NCI-H2171 (cell line): ENCODE measurements at places on chromosomes 1 and 21.

DNA sequence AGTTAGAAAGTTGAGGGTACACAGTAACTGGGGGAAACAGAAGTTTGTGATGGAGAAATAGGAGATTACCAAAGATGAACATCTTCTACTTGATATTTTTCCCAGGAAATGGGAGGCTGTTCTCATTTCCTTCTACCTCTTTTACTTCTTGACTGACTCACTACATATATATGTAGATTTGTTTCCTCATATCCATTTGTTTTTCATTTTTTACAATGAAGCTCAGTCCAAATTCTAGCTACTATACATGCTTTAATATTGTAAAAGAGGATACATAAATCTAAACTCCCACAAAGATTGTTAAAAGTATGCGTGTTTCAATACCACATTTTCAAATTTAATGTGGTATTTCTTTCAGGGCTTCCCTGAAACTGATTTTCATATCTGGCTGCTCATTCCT, 366.6 kb upstream of the NCAM2 start:
- no peak for DNase-seq

GRCh38 chr1:9719978-9720722, 68.6 kb downstream of the PIK3CD start:
- no peak for DNase-seq

DNA sequence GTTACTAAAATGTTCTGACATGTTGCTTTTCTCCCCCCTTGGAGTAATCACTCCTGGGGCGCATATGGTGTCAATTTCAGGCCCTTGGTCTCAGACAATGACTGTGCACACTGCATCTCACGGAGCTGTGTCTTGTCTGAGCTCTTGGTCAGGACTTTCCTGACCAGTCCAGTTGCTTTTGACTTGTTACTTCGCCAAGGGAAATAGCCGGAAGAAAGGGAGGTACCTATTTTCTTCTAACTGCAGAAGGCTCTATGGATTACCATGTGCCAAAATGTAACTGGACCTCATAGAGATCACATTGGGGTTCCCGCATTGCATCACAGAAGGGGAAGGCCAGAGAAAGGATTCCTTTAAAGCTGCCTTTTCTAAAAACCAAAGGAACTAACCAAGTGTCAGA, 68.6 kb downstream of the SPAG17 start:
- DNase-seq: no peak

DNA sequence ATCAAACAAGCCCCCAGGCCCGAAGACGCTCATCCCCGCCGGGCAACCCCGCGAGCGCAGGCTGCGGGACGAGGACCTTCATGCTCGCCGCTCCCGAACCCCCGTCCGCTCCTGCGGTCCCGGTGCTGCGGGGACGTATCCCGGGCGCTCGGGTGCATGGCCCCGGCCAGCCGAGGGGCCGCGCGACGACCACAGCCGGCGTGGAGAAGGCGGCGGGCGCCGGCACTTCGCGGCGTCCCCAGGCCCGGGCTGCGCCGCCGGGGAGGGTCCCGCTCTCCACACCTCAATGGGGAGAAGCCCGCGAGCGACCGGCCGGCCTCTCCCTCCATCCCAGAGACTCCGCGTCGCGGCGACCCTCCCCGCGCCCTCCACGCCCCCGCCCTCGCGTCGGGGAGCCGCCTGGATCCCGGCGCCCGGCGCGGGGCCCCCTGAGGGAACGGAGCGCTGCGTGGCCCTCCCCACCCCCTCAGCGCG, 401 bp downstream of the ERRFI1 start:
- no peak for DNase-seq

DNA sequence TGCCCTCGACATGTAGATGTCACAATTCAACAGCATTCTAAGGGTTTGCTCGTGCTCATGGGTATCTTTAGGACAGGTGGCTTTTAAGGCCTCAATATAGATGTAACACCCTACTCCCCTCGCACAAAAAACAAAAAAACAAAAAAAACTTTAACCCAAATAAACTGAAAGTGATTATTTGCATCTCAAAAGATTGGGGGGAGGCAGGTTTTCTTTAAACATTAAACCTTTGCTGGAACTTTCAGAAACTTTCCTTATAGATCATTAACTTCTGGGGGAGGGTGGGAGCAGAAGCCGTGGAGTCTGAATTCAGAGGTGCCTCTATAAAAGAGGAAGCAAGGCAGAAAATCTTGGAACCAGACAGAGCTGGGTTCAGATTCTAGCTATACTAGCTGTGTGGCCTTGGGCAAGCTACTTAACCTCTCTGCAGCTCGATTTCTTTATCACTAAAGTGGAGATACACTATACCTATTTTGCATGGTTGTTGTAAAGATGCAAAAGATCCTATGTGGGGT, 3.2 kb upstream of the KIAA1614 start:
- DNase-seq: no peak

DNA sequence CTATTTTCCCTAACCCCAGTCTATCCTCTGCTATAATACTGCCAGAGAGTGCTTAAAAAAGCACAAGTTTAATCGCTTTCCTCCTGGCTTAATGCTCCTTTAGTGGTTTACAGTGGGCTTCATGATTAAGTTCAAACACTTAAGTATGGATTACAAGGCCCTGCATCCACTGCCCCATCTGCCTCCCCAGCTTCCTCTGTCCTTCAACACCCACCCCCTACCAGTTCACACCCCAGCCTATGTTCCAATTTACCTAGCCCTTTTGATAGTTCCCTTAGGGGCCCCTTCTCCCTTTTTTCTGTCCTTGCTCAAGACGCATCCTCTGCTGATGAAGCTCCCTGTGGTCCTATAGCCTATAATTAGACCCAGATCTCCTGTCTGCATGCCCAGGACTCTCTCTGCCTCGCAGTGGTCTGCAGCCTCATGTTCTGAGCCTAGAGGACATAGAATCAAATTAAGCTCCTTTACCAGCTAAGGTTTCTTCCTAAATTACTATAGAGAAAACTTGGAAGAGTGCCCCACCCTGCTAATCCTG, 212.5 kb downstream of the FGGY start:
- no peak for DNase-seq

DNA sequence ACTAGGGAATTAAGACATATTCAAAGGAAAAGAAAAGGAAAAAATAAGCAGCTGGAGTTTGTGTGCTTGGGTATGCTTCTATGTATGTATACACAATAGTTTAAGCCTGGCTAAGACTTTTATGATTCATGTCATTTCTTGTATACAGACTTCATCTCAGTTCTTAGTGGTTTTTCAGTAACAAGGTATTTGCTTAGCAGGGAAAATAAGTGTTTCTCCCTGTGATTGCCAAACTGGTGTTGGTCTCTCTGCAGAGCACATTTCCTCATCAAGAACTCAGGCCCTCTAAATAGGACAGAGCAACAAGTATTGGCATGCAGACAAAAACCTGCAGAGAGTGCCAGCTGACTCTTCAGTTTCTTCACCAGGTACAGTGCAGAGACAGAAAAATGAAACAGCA, 484.4 kb upstream of the ZRANB2 start:
- no peak for DNase-seq

- DNase-seq: no peak
These were observed 147.3 kb downstream of the CD247 start for GRCh38 chr1:167371030-167371429.

DNA sequence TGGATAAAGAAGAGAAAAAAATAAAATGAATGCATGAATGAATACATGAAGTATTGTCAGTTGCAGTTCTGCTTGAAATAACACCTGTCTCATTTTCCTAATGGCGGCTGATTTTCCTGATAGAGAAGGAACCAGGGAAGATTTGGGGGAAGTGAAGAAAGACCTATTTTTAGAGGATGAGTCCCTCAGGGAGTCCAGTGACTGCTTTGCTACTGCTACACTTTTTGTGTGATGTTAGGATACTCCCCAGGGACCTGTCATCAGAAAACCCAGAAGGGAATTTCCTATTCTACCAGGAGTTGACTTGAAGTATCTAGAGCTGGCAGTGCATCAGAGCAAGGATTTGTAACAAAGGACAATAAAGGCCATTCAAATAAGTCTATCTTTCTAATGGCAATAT, 114.8 kb downstream of the MAB21L3 start:
- DNase-seq: peak; percentile 36

DNA sequence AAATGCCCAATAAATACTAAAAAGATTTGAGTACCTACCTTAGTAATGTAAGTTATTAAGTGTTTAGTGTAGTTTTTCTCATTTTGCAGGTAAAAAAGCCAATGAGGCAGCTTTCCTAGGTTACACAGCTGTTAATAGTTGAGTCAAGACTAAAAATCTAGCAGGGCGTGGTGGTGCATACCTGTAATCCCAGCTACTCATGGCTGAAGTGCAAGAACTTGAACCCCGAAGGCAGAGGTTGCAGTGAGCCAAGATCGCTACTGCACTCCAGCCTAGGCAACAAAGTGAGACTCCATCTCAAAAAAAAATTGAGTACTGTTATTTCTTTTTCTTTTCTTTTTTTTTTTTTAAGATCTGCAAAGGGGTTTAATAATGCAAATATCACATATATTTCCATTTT, 7.7 kb downstream of the YBX1 start:
- DNase-seq: no peak

- DNase-seq: no peak
These were observed 6.5 kb downstream of the FCGR2A start for GRCh38 chr1:161511756-161512060.

GRCh38 chr1:55448261-55448660, 233.1 kb upstream of the USP24 start:
- no peak for DNase-seq

DNA sequence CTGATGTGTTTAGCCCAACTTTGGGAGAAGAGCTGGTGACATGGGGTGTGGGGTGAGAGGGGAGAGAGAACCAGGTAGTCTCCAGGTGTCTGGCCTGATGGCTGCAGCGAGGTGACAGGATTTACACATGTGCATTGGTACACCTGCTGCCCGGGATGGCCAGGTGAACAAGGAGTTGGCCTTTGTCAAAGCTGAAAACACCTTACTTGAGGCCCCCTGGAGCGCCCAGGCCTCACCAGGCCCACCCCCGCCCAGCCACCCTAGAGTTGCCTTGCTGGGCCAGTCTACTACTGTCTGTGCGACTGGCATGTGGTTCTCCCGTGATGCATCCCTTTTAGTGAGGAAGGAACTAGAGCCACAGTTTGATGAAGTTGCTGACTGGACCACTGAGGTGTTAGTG, 90.5 kb downstream of the ADARB1 start:
- no peak for DNase-seq

DNA sequence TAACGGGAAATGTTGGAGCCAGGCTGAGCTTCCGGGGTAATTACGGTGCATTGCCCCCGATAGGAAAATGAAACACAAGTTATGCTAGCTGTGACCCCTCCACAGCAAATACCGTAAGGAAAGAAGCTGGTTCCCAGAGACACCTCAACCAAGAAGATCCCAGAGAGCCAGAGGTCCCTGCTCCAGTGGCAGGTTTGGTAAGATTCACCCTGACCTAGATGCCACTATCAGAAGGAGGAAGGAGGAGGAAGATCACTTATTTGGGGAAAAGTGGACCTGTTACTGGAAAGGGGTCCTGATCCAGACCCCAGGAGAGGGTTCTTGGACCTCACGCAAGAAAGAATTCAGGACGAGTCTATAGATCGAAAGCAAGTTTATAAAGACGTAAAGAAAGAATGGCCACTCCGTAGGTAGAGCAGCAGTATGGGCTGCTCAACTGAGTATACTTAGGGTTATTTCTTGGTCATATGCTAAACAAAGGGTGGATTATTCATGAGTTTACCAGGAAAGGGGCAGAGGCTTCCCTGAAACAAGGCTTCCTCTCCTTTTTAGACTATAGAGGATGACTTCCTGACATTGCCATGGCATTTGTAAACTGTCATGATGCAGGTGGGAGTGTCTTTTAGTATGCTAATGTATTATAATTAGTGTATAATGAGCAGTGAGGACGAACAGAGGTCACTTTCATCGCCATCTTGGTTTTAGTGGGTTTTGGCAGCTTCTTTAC, 7.5 kb upstream of the CAPN9 start:
- no peak for DNase-seq

DNA sequence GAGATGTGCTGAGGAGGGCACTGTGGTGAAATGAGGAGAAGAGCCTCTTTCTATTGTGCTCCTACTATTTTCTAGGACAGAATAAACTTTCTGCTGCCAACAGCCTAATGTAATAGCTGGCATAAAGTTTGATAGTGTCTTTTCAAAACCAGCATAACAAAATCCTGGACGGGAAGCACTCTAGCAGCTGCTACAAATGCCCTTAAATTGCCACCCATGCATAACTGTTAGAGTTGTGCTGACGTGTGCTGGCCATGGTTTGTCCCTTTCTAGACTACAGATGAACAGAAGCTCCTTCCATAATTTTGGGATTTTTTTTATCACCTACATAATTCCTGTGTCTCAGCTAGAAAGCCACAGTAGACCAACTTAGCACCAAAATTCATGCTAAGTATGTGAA, 88.5 kb upstream of the DEPDC1 start:
- no peak for DNase-seq

- no peak for DNase-seq
These were observed 6.4 kb downstream of the GFI1 start for GRCh38 chr1:92480200-92480812.

DNA sequence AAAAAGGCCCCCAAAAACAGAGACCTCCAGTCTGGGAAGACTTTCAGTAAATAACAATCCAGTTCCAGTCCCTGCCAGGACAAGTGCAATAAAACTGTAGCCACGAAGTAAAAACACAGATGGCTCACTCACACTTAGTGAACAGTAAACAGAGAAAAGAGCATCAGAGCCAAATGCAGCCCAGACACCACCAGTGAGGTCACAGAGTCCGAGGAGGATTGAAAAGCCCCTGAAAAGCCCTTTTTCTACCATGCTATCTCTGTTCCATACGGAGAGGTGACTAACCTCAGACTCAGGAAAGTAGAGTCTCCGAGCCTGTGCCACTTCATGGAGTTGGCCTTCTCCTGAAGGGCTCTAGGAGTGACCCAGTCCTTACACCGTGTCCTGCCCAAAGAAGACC, 84.5 kb downstream of the COLGALT2 start:
- peak; percentile 14 for DNase-seq

DNA sequence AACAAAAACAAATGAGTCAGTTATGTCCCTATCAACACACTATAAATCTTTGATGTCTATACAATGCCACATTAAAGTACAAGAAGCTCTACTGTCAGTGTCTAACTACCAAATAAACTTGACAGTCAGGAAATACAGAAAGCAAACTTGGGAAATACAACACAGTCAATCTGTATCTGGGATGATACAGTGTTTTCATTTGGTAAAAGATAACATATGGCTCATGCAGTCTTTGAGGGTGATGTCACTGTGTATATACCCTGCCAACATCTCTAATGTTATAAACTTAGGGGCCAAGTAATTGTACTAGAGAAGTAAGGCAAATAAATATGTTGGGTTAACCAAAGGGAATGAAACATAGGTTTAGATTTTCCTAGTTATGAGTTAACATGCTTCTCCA, 552.5 kb upstream of the ADAMTS5 start:
- DNase-seq: no peak
